HuH-7 (cell line): ENCODE measurements at places on chromosomes 2 and 18.

DNA sequence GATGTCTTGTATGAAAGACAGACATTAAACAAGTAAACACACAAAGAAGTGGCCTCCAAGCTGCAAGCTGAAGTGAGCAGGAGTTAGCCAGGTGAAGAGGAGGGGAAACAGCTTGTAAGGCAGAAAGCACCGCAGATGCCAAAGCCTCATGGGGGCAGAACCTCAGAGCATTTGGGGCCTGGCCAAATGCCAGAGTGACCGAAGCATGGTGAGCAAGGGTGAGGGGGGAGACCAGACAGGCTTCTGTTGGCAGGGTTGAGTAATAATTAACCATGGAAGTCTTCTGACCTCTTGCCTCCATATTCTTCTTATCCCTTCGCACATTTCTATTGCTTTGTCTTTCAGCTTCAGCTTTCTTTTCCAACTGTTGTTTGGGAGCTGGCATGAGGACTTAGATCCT is 5.6 kb downstream of the QPCT start:
- DNase-seq: peak; percentile 35

DNA sequence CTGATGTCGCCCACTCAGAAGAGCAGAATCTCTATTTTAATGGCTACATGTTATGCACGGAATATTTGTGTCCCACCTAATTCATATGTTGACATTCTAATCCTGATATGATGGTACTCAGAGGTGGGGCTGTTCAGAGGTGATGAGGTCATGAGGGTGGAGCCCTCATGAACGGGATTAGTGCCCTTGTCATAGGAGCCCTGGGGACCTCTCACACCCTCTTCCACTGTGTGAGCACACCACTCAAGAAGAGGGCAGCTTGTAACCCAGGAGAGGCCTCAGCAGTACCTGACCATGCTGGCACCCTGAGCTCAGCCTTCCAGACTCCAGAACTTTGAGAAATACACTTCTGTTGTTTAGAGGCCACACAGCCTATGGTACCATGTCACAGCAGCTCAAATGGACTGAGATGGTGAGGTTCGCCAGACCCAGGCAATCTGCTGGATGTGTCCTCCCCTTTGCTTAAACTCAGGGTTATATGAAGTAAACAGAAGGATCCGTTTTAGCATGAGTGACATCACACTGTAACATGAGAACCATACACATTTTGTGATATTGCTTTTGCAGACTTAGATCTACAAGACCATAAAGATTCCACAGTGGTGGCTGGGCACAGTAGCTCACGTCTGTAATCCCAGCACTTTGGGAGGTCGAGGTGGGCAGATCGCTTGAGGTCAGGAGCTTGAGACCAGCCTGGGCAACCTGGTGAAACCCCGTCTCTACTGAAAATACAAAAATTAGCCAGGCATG is 48.7 kb downstream of the ATOH8 start:
- no peak for DNase-seq

GRCh38 chr2:219178377-219179175 is 501 bp downstream of the RETREG2 start:
- DNase-seq: peak; percentile 39

DNA sequence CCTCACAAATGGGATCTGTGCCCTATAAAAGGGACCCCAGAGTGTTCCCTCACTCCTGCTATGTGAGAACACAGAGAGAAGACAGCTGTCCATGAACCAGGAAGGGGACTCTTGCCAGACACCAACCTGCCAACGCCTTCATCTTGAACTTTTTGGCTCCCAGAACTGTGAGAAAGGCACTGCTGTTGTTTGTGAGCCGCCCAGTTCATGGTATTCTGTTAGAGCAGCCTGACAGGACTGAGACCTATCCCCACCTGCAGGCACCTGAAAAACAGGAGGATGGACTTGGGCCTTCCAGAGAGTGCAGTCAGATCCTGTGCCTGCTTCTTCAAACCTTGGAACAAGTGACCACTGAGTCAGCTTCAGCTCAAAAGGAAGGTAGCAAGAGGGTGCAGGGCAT is 51.4 kb downstream of the CRACDL start:
- no peak for DNase-seq

GRCh38 chr2:96103761-96104486 is 12.4 kb downstream of the ADRA2B start:
- no peak for DNase-seq

DNA sequence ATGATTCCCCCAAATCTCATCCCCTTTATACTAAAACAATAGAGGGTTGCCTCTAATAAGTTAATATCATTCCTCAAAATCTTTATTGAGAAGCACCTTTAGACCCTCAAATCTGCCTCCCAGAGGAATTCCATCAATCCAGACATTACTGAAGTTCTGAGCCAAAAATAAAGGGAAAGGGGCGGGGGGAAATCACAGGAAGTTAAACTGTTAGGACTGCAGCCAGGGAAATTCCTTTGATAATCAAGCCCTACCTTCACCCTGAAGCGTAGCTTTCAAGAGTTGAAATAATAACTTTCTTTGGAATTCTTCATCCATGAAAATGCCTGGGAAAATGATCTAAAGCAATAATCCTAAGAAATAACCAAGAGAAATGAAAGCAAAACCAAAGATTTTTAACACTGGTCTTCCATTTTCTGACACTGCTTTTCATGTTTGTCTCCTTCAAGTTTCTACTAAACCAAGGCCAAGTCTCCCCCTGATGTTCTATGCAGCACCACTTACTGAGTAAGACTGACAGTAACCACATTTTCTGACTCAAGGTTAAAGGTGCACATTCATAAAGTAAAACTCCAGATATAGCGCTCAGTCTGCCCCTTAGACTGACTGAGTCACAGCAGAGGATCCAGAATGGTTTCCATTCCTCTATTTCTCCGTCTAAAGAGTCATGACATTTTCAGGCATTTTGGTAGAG is 78.2 kb downstream of the TCF4 start:
- no peak for DNase-seq

DNA sequence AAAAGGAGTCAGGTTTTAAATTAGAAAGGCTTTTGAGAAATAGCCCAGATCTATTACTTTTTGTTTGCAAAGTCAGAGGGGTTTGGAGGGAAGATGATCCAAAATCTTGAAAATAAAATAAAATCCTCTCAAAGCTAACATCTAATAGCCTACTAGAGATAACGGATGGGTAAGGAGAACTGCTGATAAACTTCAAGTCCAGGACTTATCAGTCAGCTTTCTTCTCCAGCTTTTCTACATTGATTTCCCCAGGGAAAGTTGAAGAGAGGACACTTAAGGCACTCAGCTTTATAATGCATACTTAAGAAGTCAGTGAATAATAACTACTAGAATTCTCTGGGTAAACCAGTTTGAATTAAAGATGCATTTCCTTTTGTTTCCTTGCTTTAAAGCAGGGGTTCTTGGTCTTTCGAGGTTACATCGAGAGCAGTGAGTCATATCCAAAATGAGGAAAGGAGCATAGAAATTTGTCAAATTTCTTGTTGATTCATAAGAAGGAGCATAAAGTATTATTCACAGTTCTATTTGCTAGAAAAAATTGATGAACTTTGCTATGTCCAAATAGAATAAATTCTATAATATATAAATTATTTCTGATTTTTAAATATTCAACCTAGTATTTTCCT is 43.2 kb upstream of the ITPRID2 start:
- DNase-seq: no peak

GRCh38 chr2:28709101-28709500 is 42.5 kb upstream of the PPP1CB start:
- DNase-seq: peak; percentile 70
